ENCODE measurements at places on chromosomes 5 and 9. TPM values are rescaled to one million over a fixed set of nuclear protein-coding genes. Genes with fewer than 3 reads are reported as not detected.

DNA sequence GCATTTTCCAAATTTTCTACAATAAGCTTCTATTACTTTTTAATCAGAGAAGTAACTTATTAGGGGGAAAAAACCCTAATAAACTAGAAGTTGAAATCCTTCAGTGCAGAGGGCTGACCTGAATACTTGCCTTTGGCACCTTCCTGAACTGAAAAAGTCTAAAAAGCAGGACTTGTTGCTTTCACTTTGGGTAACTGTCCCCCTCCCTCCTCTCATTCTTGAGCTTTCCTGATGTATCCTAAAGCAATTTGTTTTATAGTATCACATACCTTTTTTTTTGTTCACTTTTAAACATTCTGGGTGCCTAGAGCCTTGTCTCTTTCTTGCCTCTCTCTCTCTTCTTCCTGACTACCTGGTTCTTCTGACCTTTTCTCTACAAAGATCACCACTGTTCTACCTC is 64.0 kb upstream of the ERBIN start:
- no peak overlapping the region for H3K4me3 ChIP-seq
- peaks cover 8% of the 10 kb centered on the region for H3K4me1 ChIP-seq
- no peak overlapping the region for H3K27ac ChIP-seq
- H3K36me3 ChIP-seq, result no peaks in the 10 kb centered on the region
- no peak for DNase-seq

GRCh38 chr5:28249771-28250415 is 1211.5 kb upstream of the CDH9 start:
- H3K4me3 ChIP-seq, result no peak overlapping the region
- no peaks in the 10 kb centered on the region for H3K27me3 ChIP-seq
- no peaks in the 10 kb centered on the region for H3K4me1 ChIP-seq
- H3K36me3 ChIP-seq, result no peaks in the 10 kb centered on the region

- H3K27me3 ChIP-seq, result peaks cover 70% of the 10 kb centered on the region
- no peak for DNase-seq
- H3K36me3 ChIP-seq, result no peaks in the 10 kb centered on the region
- H3K4me1 ChIP-seq, result peaks cover 12% of the 10 kb centered on the region
These were observed 1.2 kb downstream of the MAP1B start for GRCh38 chr5:72108202-72109061.

GRCh38 chr5:4309026-4309425 is 713.4 kb downstream of the IRX1 start:
- DNase-seq, result no peak
- H3K4me1 ChIP-seq, result no peaks in the 10 kb centered on the region
- H3K27ac ChIP-seq, result no peak overlapping the region
- no peaks in the 10 kb centered on the region for H3K27me3 ChIP-seq

GRCh38 chr9:128523199-128523925 is 18.8 kb downstream of the GLE1 start:
- no peak for DNase-seq
- no peak overlapping the region for H3K4me3 ChIP-seq
- H3K4me1 ChIP-seq, result peaks cover 2% of the 10 kb centered on the region
- peaks cover 65% of the 10 kb centered on the region for H3K36me3 ChIP-seq
- H3K27ac ChIP-seq, result no peak overlapping the region

DNA sequence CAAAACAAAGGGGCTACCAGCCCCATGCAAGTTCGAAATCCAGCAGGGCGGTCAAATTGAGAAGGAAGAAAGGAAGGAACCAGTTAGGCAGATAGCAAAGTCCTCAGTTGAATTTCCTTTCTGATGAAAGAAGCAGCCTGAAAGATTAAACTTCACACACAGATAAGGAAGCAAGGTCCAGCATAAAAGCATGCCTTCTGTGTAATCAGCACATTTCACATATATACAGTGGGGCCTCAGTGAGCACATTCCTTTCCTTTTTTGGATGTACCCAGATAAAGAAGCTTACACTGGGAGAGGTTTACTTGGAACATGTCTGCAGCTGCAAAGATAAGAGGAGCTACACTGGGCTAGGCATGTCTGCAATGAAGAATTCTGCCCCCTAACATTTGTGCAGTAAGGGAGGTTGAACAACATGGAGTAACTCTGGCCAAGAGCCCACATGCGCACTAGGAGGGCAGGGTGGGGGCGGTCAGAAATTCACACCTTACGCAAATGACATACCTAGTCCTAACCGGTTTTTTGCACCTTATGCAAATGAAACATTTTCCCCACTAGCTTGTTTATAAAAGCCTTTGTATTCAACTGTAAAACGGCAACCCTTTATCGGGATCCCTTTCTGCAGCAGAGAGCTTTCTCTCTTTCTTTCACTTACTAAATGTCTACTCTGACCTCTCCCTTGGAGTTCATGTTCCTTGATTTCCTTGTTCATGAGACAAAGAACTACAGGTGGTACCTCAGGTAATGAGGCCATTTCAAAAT is 149.7 kb upstream of the FBXL17 start:
- H3K36me3 ChIP-seq, result no peaks in the 10 kb centered on the region
- H3K27ac ChIP-seq, result no peak overlapping the region
- no peak overlapping the region for H3K4me3 ChIP-seq
- H3K27me3 ChIP-seq, result no peaks in the 10 kb centered on the region
- no peak for DNase-seq

Gene SLC2A8
- 7.7 TPM for total RNA-seq

Gene ECSCR
- total RNA-seq, result 1.1 TPM

Gene CCL27
- total RNA-seq, result not detected

Gene C8G
- 3.2 TPM for total RNA-seq

Measured in activated CD4-positive, alpha-beta memory T cell treated with anti-CD3 and anti-CD28 coated beads, Interleukin-2, amount 10 ng/mL, durations not matched to agents 7 days and 5 days (primary cell).